ENCODE measurements at places on chromosomes 2 and 18. TPM values are rescaled to one million over a fixed set of nuclear protein-coding genes. Genes with fewer than 3 reads are reported as not detected.

DNA sequence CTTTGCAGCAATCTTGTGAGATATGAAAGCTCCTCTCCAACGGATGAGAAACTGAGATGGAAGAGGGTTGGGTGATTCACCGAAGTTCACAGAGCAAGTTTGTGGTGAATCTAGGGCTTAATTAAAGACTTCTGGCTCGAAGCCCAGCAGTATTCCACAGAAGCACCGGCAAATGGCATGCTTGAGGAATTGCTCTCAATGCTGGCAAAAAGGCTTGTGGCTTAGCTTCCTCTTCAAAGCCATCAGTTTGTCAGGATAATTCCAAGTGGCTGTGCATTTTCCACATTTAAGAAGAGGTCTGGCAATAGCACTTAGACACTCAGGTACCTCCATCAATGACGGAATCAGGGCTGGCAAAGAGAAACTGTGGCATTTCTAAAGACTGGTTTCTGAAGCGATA is 98.7 kb upstream of the SLC66A3 start:
- no peak for DNase-seq

DNA sequence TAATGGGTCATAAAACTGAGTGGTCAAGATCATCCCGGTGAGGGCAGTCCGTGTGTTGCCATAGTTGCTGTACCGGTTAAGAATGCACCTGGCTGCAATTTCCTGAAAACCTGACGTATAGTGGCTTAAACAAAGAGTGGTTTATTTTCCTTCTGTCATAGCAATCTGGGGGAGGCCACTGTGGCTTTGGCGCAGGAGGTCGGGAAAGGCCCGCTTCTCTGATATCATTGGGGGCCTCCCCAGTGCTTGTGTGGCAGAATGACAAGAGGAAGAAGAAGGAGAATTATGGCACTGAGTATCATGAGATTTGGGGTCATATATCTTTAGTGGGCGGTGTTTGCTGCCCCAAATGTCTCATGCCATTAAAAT is 4.4 kb downstream of the C2orf92 start:
- peak; percentile 40 for DNase-seq

GRCh38 chr2:183260527-183260926 is 136.3 kb downstream of the NUP35 start:
- DNase-seq, result no peak

DNA sequence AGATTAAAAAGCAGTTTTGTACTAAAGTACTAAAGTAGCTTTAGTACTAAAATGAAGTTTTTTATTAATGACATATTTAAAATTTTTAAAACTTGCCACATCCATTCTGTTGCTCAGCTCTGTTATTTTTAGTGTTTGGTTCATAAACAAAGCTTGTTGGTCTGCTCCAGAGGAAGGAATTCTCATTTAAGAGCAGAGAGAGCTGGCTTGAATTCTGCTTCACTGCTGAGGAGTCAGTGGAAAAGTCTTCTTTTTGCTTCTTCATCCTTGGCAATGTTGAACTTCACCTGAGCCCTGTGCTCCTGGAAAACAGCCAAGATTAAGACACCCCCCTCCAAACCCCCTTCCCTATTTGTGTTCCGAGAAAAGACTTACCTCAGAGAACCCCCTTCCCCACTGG is 40.6 kb downstream of the TMEM87B start:
- DNase-seq, result no peak

Gene ARHGEF33
- polyA plus RNA-seq, result 0.87 TPM

Gene SPC25
- polyA plus RNA-seq, result 7.4 TPM

DNA sequence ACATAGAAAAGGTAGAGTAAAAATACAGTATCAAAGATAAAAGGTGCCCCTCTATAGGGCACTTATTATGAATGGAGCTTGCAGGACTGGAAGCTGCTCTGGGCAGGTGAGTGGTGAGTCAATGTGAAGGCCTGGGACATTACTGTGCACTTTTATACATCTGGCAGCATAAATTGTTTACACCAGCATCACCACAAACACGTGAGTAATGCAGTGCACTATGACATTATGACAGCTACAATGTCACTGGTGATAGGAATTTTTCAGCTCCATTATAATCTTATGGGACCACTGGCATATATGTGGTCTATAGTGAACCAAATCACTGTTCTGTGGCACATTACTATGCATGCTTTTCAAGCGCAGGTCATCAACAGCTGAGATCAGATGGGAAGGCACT is 48.1 kb downstream of the TPGS2 start:
- no peak for DNase-seq

GRCh38 chr18:45820106-45820745 is 5.2 kb upstream of the SIGLEC15 start:
- DNase-seq, result no peak

- no peak for DNase-seq
Observed at GRCh38 chr2:18506883-18507509, 53.5 kb downstream of the RDH14 start.

Gene CIB4
- polyA plus RNA-seq, result 0.21 TPM

GRCh38 chr18:65239787-65240186 is 511.0 kb upstream of the CDH7 start:
- no peak for DNase-seq

DNA sequence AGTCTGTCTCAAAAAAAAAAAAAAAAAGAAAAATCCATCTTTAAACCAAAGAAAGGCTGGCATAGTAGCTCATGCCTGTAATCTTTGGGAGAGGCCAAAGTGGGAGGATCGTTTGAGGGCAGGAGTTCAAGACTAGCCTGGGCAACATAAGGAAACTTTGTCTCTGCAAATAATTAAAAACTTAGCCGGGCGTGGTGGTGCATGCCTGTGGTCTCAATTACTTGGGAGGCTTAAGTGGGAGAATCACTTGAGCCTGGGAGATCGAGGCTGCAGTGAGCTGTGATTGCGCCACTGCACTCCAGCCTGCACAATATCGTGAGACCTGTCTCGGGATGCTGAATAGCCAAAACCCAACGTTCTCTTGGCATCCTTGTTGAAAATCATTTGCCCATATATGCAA is 6.1 kb downstream of the CNOT11 start:
- DNase-seq, result no peak

DNA sequence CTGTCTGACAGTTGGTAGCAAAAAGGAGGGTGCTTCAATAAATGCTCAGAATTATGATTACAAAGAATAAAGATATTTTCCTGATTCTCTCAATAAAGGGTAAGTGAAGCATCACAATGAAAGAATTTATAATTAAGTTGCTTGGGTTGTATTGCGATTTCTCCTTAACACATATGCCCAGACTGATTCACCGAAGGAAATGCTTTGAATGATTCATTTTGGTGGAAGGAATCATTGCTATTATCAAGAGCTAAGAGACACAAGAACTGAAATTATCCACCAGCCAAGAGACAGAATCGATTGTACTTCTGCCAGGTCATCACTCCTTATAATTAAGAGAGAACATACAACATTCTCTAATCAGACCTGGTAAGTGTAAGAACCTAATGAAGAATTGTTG is 301.4 kb downstream of the NR4A2 start:
- no peak for DNase-seq
